ENCODE measurements at places on chromosomes 7 and 10.

GRCh38 chr10:67140641-67141040 is 214.8 kb downstream of the LRRTM3 start:
- no peak for DNase-seq

GRCh38 chr10:102800611-102801335 is 36.4 kb downstream of the CYP17A1 start:
- DNase-seq: no peak

DNA sequence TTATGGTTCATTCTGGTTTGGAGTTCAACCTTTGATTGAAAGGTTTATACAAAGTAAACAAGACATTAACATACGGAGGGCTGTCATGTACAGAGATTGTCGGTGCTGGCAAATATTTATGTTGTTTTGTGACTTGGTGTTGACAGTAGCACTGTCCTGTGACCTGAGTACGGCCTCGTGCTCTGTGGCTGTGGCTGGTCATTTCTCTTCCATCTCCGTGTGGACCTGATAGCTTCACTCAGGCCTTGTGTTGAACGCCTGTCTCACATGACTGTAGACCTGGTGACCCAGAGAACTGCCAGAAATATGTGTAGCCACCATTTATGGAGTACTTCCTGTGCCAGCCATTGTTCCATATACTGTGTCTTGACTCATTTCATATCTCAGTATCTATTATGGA is 311.6 kb downstream of the CCDC3 start:
- no peak for DNase-seq

DNA sequence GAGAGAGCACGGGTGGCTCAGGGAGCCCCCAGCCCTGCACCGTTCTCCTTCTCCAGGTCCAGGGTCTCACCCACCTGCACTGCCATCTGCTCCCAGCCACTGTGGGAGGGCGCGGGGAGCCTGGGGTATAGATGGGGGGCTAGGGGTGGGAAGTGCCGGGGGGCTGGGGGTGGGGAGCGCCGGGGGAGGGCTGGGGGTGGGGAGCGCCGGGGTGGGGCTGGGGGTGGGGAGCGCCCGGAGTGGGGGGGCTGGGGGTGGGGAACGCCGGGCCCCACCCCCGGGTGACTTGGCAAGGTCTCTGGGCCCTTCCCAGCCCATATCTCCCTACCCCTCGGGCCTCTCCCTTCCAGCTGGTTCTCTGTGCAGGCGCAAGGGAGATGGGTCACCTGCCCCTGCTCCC is at the start of gene GRIFIN:
GRIFIN (minus strand) TSS at position 101 of the 400 bp plus-strand sequence; CDS start at position 86, 15 bp downstream.
- DNase-seq: no peak

GRCh38 chr7:108146070-108146842 is 16.1 kb upstream of the LAMB4 start:
- DNase-seq: peak; percentile 76

DNA sequence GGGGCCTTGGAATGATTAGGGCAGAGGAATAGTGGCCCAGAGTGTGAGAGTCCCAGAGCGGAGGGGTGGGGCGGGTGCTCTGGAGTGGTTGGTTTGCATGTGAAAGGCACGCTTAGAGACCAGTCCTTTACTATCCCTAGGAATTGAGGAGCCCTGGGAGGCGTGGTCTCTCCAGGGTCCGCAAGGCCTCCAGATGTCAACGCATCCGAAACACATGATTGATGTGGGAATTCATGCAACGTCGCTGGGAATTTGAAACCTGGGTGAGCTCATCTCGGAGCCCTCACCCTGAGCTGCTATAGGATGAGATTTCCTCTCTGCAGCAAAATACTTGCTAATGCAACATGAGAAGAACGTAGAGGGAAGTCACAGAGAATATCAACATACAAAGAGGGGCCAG is 51.2 kb downstream of the NPTX2 start:
- DNase-seq: no peak

DNA sequence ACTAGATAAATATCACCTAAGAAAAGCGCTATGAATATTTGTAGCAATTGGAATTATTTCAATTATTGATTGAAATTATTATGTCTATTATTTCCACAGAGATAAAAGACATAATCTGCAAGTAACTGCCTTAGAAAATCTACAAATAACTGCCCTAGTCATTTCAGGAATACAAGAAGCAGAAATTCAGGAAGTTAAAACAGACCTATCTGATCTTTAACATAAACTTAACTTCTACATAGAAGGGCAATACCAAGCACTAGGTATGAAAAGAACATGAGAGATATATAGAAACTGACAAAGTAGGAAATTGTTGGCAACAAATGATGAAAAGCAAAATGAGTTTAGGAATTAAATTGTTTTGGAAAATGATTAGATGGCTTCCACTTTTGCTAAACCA is 31.8 kb upstream of the AKR1B10 start:
- no peak for DNase-seq

DNA sequence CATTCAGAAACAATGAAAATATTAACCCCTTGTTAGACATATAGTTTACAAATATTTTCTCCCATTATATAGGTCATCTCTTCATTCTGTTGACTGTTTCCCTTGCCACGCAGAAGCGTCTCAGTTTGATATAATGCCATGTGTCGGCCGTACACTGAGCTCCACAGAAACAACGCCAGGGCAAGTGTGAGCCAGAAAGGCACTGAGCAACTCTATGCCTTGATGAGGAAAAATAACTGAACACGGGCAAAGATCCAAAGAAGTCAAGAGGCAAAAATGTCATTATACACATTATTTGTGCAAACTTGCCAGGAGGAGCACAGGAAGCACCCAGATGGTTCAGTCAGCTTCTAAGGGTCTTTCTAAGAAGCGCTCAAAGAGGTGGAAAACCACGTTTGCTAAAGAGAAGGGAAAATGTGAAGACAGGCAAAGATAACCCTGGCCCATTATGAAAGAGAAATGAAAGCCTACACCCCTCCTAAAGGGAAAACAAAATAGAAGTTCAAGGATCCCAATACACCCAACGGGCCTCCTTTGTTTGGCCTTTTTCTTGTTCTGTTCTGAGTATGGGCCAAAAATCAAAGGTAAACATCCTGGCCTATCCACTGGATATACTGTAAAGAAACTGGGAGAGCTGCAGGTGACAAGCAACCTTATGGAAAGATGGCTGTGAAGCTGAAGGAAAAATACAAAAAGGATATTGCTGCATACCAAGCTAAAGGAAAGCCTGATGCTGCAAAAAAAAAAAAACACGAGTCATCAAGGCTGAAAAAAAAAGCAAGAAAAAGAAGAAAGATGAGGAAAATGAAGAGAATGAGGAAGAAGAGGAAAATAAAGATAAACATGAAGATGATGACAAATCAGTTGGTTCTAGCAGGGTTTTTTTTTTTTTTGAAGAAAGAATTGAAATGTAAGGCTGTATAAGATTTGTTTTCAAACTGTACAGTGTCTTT is 15.5 kb downstream of the ARHGAP12 start:
- DNase-seq: no peak

- DNase-seq: no peak
Measured at GRCh38 chr7:106326594-106327537, 42.1 kb upstream of the NAMPT start.

DNA sequence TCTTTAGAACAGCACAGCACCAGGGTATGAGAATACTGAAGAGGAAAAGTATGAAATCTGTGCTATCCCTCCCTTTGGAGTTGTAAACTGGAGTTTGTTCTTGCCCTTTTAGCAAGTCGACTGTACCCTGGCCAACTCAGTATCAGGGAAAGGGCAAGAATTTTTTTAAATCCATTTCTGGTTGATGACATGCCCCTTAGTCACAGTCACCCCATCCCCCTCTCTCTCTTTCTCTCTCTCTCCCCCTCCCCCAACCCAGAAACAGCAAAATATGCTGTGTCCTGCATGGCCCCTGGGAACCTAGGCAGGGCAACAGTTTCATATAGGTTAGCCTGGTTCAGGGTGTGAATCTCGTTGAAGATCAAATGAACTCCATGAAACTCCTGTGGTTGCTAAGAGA is 177.7 kb upstream of the ADO start:
- DNase-seq: no peak

DNA sequence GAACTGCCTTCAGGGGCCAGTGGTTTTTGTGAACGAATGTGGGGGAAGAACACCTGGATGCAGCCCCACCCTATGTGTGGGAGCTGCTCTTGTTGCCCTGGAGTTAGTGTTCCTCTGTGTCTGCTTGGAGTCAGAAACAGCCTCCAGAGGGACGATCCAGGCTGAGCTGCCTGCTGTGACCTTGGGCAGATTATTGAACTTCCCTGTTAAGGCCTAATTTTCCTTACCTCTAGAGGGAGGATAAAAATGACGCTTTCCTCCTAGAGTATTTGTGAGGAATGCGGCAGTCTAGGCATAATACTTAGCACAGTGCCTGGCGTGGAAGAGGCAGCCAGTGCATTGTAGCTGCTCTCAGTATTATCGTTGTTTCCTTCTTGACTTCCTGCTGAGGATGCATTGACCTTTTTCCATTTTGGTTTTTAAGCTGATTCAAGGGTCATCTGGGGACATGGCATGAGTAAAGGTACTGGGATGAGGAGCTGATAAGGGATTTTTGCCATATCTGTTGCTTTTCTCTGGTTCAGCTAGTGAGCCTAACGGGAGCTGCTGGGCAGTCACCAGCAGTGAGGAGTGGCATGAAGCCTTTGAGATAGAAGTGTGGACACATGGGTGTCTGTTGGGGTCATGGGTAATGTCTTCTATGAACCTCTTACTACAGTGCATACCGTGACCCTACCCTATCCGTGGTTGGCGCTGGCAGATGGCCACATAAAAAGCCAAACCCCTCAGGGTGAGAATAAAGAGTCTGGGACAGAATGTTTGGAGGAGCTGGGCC is 6.4 kb downstream of the ZFYVE27 start:
- DNase-seq: no peak

DNA sequence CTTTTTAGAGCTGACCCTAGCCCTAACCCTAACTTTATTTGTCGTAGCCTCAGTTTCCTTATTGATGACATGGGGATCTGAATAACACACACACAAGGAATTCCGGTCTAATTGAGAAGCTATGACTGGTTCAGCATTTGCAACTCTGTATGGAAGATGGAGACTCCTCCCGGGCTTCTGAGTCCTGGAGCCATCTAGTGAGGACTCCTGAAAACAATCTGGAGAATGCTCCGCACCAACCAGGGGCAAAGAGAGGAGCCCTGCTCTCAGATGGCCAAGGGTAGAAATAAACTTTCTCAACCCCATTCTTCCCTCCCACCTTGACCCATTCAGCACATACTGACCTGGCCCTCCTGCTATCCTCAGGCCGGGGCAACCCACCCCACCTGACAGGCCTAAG is 26.4 kb downstream of the MBL2 start:
- no peak for DNase-seq

- no peak for DNase-seq
Measured at GRCh38 chr7:41328544-41328943, 374.3 kb downstream of the INHBA start.

- DNase-seq: no peak
Measured at GRCh38 chr10:17061418-17061817, 68.2 kb downstream of the CUBN start.

DNA sequence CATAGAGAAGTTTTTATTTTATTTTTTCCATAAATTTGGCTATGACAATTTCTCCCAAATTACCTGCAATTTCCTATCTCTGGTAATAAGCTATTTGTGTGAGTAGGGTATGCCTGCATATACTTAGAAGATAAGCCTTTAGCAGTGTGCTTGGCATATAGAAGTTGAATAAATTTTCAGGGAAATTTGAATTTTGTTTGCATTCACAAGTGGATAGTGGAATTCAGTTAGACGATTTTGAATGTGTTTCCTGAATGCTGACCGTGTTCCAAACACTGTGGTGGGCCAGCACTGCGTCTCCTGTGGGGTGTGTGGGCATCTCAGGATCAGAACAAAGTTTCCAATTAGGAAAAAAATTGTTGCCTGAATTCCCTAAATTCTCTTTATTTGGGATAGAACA is 99.3 kb downstream of the PPP1R17 start:
- no peak for DNase-seq

DNA sequence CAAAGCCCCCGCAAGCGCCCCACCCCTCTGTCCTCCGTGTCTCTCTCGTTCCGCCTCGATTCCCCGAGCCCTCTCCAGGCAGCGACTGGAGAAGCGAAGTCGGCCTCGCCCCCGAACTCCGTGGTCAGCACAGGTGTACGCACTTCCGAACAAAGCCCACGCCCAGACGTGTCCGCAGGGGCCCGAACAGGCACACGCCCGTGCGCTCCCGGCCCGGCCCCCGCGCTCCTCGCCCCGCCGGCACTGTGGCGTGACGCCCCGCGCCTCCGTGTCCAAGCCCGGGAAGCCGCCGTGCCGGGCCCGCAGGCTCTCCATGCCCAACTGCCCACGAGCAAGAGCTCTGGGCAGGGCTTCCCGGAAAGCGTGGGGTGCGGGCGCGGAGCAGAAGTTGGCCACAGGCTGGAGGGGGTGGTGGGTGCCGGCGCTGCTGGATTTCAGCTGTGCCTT is 662 bp downstream of the NRCAM start:
- peak; percentile 11 for DNase-seq

- no peak for DNase-seq
Measured at GRCh38 chr10:42983591-42983990, 93.3 kb upstream of the RET start.

- DNase-seq: no peak
Measured at GRCh38 chr10:93516006-93516380, 19.6 kb downstream of the CEP55 start.

DNA sequence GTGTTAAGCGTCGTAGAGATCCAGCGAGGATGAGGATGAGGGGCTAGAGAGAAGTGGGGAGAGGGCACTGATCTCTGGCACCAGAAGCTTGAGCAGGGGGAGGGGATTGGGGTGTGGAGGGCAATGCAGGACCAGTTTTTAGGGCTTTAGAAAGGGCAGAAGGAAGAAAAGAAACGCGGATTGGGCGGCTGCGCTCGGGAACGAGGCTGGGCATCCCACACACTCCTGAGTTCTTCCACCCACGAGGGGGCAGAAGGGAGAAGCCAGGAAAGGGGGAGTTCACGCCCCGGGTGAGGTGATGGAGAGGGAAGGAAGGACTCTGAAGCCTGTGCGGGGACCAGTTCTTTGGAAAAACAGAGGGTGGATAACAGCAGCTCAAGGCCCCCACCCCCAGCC is 6.1 kb upstream of the VGF start:
- no peak for DNase-seq

DNA sequence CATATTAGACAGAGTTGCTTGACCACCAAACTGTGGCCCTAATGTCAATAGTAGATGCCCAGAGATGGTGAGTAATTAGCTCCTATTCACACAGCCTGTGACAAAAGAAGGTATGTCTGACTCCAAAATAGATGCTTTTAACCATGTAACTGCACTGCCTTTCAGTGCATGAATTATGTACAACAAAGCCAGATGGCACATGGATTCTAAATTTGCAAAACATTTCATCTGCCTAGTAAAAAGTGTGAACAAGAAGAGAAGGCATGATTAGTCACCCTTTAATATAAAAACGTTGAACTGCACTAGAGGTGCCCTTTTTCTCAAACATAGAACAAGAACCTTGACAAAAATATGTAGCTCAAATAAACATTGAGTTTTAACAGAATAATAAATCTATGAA is 35.5 kb upstream of the PTPRZ1 start:
- DNase-seq: no peak

GRCh38 chr7:4791738-4792536 is 16.5 kb downstream of the AP5Z1 start:
- peak; percentile 44 for DNase-seq

DNA sequence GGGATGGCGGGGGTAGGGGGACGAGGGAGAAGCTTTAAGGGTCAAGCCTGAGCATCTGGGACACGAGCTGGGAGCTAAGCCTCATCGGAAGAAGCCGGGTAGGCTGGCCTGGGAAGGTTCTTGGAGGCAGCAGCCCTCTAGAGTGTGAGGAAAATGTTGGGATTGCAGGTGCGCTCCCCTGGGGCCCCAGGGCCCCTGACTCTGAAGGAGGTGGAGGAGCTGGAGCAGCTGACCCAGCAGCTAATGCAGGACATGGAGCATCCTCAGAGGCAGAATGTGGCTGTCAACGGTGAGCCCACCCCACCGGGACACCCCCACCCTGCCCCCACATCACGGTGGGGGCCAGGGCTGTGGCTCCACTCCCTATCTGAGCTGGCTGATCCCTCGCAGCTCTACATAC is 6.9 kb downstream of the ZYX start:
- no peak for DNase-seq

Data from GM12865 (cell line).